ENCODE measurements at places on chromosomes 12 and 14. TPM values are rescaled to one million over a fixed set of nuclear protein-coding genes. Genes with fewer than 3 reads are reported as not detected.
A peak's percentile ranks its signal among the peaks of the same experiment; 100 is the strongest.

- no peak for DNase-seq
Observed at GRCh38 chr12:43675048-43675904, 83.3 kb downstream of the PUS7L start.

- no peak for DNase-seq
Observed at GRCh38 chr12:78324234-78324633, 493.5 kb downstream of the NAV3 start.

DNA sequence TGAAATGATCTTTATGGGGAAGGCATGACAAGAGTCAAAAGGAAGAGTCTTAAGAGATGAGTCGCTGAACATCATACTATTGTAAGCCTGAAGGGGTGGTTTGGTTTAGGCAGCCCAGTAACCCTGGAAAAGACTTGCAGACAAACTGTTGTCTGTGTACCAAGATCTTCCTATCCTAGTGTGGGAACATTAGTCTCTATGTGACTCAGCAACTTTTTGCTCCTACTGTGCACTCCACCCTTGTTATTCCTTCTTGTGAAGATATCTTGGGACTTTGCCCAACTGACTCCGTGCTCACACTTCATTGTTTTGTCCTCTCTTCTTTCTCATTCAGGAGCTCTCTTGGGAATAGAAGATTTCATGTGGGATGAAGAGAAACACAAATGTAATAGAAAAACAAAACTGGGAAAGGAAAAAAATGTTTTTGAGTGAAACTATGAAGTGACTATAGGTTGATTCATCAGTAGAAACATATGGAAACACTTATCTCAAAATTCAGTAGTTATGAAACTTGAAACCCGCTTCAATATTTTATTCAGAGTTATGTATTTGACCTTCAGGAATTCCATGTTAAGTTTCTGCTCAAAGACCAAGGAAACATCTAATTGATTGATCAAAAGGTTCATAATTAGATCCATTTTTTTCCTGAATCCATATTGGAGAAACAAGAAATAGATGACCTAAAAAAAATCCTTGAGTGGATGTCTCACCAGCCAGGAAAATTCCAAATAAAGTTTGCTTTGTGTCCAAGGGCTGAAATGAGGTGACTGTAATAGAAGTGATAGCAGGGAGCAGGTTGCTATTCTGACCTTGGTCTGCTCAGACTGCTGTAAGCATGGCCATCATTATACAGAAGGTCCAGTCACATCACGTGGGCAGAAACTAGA lies 67.2 kb downstream of the BTG1 start:
- DNase-seq = peak; percentile 12

DNA sequence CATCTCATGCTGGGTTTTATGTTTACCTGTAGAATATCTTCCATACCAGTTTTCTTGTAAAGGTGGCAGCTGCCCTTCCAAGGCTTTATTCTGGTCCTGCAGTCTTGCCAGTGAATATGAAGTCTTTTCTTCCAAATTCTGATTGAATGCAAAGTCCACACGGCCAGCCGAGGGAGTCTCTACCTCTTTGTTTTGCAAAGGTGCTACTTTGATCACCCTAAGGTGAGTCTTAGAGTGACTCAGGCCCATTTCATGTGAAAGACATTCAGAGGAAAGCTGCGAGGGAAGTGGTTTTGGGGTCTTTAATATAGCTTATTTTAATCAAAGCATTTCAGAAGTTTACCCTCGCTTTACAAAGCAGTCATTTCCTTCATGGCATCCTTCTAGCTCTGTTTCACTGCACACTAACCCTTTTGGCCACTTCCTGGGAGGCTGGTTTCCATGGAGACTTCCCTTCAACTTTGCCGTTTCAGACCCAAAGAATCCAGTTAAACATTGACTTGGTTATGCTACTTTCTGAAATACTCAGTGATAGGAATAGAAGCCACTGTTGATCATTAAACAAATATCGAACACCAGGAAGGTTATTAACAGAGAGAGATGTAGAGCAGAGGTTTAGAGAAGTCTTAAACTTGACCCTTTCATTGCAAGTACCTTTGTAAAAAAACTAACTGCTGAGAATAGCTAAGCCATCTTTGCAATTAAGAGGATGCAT lies at the start of gene CCDC198:
Gene CCDC198 (minus strand): TSS at position 391 of the 715 bp plus-strand sequence. CDS start 142 bp downstream, at position 249.
- DNase-seq = no peak

DNA sequence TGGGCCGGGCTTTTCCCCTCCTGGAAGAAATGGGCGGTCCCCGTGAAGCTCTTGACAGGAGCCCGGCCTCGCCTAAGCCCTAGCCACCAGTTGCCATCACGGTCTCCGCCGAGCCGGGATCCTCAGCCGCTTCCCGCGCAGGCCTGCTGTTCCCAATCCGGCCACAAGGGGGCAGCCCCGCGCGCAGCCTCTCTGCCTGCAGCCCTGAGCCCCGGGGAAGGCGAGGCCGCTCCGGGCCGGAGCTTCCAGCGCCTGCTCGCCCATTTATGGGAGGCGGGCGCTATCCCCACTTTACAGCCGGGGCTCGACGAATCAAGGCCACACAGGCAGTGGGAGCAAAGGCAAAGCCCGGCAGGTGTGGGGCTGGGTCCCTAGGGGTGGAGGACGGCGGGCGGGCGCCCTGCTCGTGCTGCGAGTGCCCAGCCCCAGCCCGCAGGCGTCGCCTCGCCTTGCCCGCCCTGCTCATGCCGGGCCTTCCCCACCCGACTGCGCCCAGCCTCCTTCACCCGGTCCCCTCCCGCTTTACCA lies 61.5 kb downstream of the LGMN start:
- peak; percentile 33 for DNase-seq

- DNase-seq = no peak
Observed at GRCh38 chr12:117421068-117421752, 59.8 kb upstream of the NOS1 start.

DNA sequence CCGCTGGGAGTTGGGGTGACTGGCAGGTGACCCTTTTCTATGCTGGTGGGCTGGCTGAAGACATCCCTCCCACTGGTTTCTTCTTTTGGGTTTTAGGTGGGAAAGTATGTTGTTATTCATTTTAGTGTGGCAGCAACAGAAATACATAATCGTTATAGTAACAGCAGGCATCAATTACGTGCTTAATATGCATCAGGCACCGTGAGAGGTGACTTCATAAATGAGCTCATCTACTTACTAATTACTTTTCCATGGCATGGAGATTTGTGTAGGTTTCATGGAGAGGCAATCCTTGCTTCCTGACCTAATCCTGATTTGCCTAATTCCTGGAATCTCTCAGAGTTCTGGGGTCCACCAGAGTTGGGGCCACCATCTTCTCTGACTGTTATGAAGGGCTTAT lies 13.4 kb upstream of the CELA1 start:
- DNase-seq = no peak

- no peak for DNase-seq
Observed at GRCh38 chr12:65171073-65171472, 1.7 kb downstream of the LEMD3 start.

DNA sequence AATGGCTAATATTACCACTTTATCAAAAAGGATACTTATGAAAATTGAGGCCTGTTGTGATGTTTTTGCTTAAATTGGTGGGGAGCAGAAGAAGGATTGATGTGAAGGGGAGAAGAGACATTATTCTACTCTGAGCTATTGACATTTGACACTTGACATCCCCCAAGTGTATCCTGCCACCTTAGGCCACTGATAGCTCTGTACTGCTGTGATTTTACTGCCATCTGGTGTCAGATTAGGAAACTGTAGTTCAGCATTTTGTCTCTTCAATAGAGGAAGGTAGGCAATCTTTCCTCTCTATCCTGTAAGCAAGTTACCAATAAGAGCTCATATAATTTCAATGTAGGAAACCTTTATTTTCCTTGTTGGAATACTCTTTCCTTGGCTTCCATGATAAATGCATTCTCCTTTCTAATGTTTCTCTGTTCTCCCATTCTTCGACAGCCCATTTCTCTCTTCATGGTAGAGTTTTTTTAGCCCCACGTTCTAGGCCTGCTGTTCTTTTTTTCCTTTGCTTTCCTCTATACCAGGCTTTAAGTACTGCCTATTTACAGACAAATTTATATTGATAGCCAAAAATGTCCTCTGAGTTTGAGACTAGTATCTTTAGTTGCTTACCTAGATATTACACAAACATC lies 46.3 kb downstream of the PPHLN1 start:
- peak; percentile 42 for DNase-seq

DNA sequence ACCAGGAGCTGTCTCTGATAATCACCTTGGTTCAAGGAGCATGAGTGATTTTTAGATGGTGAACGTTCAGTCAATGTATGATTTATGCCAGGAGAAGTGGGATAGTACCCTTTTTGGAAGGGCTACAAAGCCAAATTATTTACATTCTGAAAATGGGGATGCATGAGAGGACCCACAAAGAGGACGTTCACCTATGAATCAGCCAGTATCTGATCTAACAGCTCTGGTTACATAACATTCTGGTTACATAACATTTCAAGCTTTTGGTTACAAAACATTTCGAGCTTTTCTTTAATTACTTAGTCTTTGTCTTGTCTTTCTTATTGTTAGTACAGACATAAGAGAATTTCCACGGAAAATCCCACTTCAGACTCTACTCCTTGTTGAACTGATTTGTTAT lies 68.8 kb downstream of the SLCO1A2 start:
- no peak for DNase-seq

HCAR2 gene
- not detected for total RNA-seq

MDGA2 gene
- total RNA-seq = not detected

RERG gene
- total RNA-seq = not detected

TESPA1 gene
- 0.27 TPM for total RNA-seq

KLHL33 gene
- total RNA-seq = 0.05 TPM

CLEC7A gene
- not detected for total RNA-seq

FGD4 gene
- 7.7 TPM for total RNA-seq
